T1000 (cell line): ENCODE measurements at places on chromosomes 5 and 9.

DNA sequence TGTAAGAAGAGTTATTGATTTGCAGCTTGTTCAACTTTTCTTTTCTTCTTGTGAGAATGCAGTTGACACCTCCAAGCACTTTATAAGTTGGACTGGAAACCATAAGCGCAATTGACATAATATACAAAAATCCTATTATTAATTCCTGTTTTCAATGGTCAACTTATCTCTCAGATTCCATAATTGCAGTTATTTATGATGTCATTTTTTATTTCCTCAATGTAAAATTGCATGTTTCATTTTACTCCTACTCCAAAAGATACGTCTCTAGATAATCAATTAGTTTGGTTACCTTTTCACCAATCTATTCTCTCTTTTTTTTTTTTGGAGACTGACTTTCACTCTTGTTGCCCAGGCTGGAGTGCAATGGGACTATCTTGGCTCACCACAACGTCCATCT, 1416.1 kb upstream of the CDH6 start:
- DNase-seq = no peak

DNA sequence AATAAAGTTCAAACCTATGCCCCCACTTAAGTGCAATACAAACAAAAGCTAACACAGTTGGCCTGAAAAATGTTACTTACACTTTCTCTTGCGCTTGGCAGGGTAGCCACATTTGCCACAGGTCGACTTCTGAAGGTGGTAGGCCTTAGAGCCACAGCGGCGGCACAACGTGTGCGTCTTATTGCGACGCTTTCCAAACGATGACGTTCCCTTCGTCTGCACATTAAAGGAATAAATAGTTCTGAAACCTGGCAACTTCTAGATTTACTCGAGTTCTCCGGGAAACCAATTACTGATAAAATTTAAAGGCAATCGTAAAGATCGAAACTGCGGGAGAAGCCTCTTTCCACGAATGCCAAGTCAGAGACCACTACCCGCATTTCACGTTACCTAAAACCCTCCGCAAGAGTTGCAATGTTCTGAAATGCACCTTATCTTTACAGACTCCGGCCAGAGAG, 602 bp downstream of the RPL37 start:
- no peak for DNase-seq

DNA sequence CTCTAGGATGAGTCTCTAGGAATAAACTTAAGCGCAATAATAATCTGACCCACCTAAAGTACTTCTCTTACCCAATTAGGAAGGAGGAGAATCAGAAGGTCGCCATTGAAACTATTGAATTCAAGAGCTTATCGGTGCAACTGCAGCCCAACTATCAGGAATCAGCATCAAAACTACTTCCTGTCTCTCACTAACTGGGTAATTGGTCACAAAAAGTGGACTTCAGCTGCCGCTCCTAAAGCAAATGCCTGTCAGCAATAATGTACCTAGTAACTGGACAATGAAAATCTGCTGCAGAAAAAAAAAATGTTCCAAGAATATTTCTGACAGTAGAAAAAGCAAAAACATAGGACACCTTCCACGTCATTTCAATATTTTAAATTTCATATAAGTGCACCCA, 3.3 kb downstream of the OR1L8 start:
- no peak for DNase-seq

- no peak for DNase-seq
Observed at GRCh38 chr9:83472764-83473163, 65.4 kb downstream of the FRMD3 start.

DNA sequence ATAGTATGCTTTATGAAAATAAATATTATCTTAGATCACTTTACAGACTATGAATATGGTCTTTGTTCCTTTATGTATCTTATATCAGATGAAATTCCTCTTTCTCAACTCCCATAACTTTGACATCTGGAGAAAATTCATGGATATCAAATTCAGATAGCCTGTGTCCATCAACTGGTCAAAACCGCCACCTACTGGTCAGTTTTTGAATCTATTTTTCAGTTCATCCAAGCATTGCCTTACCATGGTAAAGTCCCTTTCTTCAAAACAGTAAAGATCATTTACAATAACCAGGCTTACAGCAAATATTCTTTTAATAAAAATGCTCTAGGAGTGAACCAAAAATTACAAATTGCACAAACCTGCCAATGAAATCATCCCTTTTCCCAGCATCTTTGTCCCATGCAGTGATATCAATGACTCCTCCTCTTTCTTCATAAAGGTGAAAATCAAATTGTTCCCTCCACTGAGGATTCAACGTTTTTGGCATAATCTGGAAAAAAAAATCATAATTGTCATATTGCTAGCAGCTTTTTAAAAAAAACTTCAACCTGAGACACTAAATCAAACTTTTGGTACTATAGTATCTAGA, 290.5 kb downstream of the SLF1 start:
- DNase-seq = no peak

- no peak for DNase-seq
Observed at GRCh38 chr5:62643556-62644451, 65.2 kb downstream of the LRRC70 start.
